ENCODE measurements at places on chromosomes 1 and 21.

DNA sequence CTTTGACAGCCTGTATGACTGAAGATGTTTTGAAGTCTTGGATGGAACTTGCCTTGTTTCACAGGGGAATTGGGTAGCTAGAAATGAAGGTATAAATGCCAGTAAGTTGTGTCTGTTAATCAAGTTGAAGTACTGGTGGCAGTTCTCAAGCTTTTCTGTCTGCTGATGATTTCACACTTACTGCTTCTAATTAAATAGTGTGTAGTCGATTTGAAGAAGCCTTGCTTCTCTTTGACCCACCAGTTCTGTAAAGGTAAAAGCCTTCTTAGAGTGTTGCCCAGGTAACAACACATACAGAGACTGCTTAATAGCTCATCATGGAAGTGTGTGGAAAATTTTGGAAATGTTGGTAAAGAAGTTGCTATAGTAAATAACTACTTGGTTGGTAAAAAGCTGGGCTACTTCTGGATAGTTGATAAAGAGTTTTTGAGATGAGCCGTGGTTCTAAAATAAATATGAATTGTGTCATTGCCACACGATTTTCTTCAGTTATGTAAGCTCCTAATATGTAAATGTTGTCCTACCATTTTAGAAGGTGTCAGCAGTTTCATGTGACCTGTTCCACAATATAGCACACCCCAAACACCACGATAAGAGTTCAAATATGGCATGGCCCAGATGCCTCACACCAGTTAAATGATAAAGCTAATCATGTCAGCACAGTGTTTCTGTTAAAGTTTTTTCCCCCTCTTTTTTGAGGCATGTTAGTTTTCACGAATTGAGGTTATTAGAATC, 7.4 kb downstream of the RABGAP1L start:
- DNase-seq: no peak

DNA sequence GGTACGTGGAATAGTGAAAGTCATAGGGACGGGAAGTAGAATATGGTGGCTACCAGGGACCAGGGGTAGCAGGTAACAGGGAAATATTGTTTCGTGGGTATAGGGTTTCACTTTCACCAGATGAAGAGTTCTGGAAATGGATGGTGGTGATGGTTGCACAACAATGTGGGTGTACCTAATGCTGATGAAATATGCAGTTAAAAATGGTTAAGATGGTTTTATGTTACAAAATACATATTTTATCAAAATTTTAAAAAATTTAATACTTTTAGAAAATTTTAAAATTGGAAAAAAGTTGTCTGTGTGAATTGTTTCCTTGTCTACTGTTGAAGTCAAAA, 55.5 kb upstream of the TLR5 start:
- DNase-seq: no peak

- DNase-seq: no peak
These were observed 32.9 kb upstream of the ATP2B4 start for GRCh38 chr1:203593723-203594122.

DNA sequence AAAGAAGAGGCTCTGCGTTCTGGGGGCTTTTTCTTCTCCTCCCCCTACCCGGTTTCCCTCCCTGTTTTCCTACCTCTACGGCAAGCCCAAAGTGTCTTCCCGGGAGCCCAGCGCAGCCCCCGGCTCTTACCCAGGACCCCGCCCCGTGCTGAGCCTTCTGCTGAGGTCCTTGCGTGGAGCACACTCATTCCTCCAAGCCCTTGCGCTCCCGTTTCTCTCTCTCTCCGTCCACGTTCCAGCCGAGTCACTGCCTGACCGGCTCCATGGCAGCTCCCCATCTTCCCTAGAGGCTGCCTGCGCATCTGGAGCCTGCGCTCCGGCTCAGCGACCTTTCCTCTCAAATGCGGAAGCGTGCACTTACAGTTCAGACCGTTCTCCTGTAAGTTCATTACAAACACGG, 24.9 kb upstream of the PDXK start:
- DNase-seq: no peak

GRCh38 chr1:18149027-18149641, 41.5 kb downstream of the IGSF21 start:
- DNase-seq: no peak

GRCh38 chr1:30123896-30124295, 599.5 kb downstream of the MATN1 start:
- peak; percentile 48 for DNase-seq

DNA sequence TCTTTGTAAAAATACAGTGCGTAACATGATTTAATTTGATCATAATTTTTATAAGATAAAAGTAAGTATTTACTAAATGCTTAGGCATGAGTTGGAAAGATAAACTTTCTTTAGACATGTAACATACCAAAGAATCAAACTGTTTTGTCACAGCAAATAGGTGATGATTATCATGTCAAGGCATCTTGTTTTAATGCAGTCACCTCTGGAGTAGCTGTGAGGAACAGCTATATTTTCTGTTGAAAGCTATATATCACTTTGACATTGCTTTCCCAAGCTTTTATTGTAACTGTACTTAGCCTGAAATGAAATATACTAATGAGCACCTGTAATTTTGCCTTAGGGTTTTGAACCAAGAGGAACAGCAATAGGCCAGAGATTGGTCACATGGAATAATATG, 151.9 kb downstream of the TLR5 start:
- no peak for DNase-seq

GRCh38 chr1:40270152-40270834, 12.3 kb downstream of the ZMPSTE24 start:
- DNase-seq: no peak

GRCh38 chr1:65164633-65165032, 16.6 kb downstream of the AK4 start:
- DNase-seq: no peak

DNA sequence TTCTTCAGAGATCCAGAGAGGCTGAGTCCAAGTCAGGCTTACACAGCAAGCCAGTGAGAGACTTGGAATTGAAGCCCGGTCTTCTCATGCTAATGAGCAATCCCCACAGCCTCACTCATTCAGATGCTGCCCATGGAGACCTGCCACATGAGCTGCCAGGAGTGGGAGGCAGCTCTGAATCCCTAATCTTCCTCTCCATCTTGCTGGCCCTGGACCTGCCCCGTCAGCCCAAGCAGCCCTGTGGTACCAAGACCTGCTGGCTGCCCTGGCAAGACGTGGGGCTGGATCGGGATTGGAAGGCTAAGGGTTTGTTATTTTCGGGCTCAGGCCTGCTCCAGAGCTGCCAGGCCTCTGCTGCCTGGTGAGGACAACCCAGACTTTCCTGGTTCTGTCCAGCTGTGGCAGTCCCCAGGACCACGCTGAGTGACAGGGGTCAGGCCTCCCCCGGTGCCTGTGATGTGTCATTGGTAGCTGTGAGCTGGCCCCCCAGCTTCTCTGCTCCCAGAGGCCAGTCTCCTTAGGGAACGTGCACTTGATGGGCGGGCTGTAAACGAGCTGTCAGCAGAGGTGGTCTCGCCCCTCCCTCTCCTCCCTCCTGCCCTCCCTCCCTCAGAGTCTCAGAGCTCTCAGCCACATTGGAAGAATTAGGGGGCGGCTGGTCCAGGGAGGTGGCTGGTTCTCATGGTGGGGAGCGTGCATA, 135.0 kb downstream of the FOXD2 start:
- no peak for DNase-seq

DNA sequence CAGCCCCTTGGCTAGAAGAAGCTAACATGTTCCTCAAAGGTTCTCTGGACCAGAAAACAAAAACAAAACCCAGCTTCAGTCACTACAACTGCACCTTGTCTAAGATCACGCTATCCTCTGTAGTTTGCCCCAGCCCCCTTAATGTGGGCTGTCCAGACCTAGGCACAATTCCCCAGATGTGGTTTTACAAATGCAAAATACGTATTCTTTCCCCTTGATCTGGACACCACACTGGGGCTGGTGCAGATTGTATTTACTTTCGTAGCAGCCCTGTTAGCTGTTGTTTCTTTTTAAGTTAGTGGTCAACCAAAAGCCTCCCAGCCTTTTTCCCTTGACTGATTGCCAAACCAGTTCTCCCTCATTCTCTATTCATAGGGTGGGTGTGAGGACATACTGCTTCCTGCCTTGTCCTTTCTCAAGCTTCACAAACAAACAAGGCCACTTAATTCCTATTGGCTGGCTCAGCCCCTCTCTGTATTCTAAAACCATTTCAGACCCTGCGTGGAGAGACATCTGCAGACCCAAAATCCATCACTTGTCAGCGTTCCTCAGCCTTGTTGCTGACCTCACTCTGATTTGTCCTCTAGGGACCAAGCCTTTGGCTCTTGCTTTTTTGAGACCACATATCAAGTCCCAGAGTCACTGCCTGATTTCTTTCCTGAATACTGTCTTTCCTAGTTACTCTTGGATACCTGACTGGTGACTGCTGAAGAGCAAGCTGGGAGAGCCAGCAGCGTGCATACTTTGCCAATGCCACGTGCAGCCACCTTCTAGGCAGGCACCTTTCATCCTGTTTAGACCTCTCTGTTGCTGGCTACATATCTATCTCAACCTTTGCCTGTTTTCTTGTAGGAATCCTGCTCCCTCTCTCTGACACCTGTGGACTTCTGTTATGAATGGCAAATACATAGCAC, 96.4 kb upstream of the RAB3GAP2 start:
- no peak for DNase-seq
